Stimulated activated CD8-positive, alpha-beta memory T cell treated with anti-CD3 and anti-CD28 coated beads, Interleukin-15, amount 100 ng/mL, for 4 hours (primary cell): ENCODE measurements at places on chromosomes 7 and 10.

GRCh38 chr7:121267612-121268011, 61.2 kb upstream of the WNT16 start:
- DNase-seq, result no peak

GRCh38 chr10:61754587-61755550, 92.1 kb downstream of the CABCOCO1 start:
- no peak for DNase-seq

- no peak for DNase-seq
Observed at GRCh38 chr10:95394161-95394880, 103.5 kb upstream of the PDLIM1 start.

DNA sequence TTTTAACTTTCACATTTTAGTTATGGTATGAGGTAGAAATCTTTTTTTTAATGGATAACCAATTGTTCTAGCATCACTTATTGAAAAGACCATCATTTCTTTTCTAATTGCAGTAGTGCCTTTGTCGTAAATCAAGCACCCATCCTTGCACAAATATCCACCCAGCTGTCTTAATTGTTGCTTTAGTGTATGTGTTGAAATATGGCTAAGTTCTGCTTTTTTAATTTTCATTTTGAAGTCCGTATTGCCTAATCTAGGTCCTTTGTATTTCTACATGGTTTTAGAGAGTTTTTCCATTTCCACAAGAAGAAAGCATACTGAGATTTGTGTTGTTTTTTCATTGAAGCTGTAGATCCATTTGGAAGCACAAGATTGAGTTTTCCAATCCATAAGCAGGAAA, 259.6 kb upstream of the SEMA3E start:
- no peak for DNase-seq

GRCh38 chr7:142468871-142469665, 211.2 kb upstream of the PRSS58 start:
- DNase-seq, result no peak

DNA sequence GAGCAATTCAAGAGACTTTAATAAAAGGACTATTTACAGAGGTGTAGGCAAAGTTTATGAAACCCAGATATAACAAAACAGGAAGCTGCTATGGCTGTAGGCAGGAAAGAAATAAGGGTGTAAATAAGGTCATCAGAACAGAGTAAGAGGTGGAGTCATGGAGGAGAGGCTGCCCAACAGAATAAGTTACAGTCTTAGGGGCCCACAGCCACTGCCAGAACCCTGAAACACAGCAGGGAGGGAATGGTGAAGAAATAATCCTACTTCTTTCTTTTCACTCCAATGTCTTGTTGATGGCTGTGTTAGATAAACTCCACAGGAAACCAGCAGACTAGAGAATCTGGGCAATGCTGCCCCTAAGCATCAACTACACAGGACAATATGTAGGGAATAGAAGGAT, 155.8 kb upstream of the TAC1 start:
- no peak for DNase-seq

- DNase-seq, result no peak
Observed at GRCh38 chr7:82481499-82482097, 38.0 kb upstream of the CACNA2D1 start.

- peak; percentile 10 for DNase-seq
Observed at GRCh38 chr10:98045785-98046389, 15.5 kb upstream of the CRTAC1 start.

- DNase-seq, result no peak
Observed at GRCh38 chr7:106657085-106657991, 3.6 kb downstream of the CCDC71L start.

- DNase-seq, result no peak
Observed at GRCh38 chr7:127713758-127714157, 61.8 kb downstream of the SND1 start.

DNA sequence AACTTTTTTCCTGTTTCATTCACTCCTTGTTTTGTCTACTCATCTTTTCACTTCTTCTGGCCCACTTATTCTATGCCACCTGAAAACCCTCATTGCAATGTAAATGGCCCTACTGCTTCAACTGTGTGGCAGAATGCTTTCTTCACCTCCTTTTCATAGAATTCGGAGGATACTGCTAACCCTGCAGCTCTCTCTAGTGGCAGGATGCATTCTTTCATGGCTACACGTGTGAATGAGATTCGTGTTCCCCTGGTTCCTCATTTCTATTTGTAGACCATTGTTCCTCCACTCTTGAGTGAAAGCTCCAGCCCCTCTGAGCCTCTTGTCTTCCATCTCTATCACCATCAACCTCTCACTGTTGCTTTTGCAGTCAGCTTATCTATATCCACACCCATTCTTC, 20.9 kb upstream of the CYP26C1 start:
- no peak for DNase-seq

DNA sequence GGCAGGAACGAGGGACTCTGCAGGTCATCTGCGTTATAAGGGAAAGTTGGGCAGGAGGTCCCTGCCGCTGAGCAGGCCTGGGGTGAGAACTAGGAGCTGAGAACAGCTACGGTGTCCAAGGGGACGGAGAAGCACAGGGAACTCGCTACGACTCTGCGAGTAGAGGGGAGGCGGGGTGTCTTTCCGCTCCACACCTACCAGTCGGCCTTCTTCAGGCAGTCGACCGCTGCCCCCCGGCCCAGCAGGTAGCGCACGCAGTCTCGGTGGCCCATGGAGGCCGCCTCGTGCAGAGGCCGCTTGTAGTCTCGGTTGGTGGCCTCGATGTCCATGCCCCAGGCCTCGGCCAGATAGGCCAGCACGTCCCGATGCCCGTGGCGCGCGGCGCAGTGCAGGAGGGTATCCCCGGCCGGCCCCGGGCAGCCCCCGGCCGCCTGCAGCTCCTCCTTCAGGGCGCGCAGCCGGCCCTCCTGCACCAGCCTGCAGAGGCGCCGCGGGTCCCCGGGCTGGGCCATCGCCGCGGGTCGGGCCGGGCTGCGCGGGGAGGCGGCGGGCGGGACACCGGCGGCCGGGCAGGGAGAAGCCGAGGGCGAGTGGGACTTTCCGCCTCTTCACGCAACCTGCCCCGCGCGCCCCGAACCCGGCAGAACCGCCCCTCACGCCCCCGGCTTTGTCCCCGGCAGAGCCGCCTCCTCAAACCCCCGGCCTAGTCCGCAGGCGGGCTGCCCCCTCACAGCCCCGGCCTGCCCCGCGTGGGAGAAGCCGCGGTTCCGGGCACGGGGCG, 660 bp downstream of the ANKRD16 start:
- no peak for DNase-seq

DNA sequence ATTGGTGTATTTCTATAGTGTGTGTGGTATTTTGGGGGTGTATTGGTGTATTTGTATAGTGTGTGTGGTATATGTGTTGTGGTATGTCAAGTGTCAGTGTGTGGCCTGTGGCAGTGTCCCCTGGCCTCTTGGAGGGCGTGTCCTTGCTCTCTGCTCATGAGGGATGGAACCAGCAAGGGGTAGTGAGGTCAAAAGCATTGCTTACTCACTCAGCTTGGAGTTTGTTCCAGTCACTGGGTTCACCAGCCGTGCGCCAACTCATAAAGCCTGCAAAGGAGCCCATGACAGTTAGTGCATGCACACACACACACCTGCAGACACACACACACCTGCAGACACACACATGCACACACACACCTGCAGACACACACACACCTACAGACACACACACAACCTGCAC, 4.3 kb upstream of the TRPV6 start:
- DNase-seq, result no peak

GRCh38 chr10:91607646-91608403, 25.0 kb downstream of the PPP1R3C start:
- no peak for DNase-seq

DNA sequence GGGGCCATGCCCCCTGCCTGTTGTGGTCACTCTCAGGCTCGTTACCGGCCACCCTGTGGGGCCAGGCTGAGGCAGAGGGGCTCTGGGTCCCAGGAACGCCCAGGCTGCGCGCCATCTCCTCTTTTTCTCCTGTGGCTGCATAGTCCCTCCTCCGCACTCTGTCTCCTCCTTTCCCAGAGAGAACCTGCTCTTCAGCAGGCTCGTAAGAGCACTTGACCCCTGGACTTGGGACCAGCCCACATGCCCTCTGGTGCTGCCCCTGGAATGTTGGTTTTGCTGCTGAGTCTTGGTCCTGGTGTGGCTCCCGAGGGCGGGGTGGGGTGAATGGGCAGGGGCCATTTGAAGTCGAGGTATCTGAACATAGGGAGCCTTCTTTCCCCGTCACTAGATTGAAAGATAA, 6.6 kb upstream of the BHLHA15 start:
- no peak for DNase-seq

DNA sequence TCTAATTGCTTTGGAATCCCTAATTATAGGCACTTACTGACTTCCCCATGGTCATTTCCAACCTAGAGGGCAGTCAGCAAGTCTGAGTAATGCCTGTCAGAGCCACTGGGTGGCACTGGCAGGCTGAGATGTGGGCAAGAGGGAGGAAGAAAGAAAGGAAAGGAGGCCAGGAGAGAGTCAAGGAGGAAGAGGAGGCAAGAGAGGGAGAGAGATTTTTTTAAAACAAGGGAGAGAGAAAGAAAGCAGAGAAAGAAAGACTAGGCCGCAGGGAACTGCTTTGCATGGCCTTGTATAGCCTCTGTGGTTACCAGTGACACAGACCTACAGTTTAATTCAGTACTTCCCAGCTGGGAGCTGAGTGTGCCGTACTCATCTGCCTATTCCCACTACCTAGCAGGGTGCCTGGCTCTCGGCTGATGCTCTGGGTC, 210.4 kb upstream of the ADO start:
- DNase-seq, result no peak

DNA sequence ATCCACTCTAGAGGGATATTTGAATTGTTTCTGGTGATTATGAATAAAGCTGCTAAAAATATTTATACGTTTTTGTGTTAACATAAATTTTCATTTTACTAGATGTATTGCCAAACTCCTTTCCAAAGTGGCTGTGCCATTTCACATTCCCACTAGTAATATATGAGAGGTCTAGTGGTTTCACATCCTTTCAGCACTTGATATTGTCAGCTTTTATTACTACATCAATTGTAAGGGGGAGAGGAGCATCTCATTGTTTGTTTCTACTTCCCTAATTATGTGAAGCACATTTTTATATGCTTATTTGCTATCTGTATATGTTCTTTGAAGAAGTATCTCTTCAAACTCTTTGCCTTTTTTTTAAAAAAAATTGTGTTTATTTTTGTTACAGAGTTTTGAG, 184.5 kb downstream of the ADK start:
- DNase-seq, result no peak

DNA sequence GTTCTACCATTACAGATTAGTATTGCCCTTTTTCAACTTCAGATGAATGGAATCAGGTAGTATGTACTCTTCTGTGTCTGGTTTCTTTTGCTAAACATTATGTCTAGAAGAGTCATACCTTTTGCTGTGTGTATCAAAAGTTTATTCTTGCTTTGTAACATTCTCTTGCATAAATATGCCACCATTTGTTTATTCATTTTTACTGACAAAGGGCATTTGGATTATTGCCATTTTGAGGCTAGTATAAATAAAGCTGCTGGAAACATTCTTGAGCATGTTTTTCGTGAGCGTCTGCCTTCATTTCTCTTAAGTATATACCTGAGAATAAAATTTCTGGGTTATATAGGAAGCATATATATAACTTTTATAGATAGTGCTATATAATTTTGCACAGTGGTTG, 121.7 kb upstream of the CSTF2T start:
- no peak for DNase-seq

DNA sequence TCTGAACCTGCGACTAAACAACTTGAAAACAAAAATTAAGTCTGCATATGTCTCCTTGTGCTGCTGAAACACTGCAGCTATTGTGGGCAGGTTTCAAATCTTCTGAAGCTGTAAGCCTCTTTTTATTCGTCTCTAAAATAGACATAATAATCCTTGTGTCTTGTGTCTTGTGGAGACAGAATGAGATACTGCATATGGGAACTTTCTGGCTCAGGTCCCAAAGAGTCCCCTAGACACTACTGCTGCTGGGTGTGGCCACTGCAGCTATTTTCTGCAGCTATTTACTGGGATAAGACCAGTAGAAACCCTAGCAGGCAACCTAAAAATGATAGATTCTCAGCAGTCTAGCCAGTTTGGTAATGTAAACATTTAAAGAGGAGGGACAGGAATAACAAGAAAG, 252.0 kb downstream of the ELMO1 start:
- DNase-seq, result no peak

GRCh38 chr7:14389595-14389994, 400.1 kb upstream of the ETV1 start:
- DNase-seq, result no peak

DNA sequence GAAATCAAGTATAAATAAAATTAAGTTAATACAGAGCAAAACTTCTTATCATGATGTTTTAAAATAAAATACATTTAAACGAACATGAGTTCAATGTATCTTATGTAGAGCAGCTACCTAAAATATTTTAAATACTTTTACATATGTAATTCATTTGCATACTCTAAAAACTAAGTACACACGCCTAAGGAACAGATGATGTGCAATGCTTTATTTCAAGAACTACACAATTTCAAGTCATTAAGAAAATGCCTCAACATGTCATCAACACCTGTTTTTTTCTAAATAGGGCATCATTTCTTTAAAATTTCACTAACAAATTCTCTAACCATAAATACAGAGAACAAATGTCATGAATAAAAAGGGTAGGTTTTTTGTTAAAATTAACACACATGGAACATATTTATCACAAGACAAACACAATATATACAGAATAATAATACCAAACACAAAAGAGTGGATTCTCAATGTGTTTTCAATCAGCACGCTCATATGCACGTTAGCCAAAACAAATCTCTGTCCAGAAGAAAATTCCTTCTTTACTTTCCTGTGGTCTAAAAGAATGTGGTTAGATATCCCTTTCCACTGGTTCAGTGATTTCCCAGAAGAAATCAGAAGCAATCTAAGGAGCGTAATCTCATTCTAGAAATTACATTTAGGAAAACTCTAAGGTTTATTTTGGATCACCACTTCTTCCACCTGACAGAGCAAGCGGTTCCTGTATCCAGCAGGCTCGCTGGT, 73.0 kb upstream of the PFKP start:
- no peak for DNase-seq

- DNase-seq, result no peak
Observed at GRCh38 chr7:16278167-16278787, 143.1 kb downstream of the CRPPA start.

DNA sequence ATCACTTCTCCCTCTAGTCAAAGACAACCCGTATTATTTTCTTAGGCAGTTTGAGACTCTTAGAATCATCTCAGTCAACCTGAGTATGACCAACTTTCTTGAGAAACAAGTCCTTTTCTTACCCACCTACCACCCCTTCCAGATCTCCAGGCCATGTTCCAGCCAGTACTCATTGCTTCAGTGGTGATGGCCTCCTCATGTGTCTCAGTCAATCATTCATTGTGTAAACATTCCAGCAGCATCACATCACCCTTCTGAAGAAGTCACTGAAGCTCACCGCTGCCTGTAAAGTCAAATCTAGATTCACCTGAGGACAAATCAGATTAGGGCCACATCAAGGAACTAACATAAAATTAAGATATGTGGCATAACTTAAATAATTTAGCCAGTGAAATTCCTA, 467.2 kb upstream of the NRP1 start:
- no peak for DNase-seq

GRCh38 chr10:88336334-88336733, 246.8 kb downstream of the RNLS start:
- no peak for DNase-seq

DNA sequence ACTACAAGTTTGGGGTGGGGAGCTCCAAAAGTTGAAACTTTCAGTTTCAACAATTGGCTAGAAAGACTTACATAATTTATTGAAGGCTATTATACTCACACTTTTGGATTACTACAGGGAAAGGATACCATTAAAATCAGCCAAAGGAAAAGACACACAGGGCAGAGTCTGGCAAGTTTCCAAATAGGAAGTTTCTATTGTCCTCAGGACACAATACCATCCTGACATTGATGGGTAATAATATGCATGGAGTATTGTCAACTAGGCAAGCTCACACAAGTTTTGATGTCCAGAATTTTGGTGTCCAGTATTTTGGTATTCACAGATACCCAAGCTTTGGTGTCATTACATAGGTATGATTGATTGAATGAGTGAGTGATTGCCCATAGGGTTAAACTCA, 872.6 kb upstream of the SORCS1 start:
- DNase-seq, result no peak
